Sigmoid colon (tissue), 7 donors: ENCODE measurements at places on chromosomes 11 and 22. TPM values are rescaled to one million over a fixed set of nuclear protein-coding genes. Genes with fewer than 3 reads are reported as not detected.

DNA sequence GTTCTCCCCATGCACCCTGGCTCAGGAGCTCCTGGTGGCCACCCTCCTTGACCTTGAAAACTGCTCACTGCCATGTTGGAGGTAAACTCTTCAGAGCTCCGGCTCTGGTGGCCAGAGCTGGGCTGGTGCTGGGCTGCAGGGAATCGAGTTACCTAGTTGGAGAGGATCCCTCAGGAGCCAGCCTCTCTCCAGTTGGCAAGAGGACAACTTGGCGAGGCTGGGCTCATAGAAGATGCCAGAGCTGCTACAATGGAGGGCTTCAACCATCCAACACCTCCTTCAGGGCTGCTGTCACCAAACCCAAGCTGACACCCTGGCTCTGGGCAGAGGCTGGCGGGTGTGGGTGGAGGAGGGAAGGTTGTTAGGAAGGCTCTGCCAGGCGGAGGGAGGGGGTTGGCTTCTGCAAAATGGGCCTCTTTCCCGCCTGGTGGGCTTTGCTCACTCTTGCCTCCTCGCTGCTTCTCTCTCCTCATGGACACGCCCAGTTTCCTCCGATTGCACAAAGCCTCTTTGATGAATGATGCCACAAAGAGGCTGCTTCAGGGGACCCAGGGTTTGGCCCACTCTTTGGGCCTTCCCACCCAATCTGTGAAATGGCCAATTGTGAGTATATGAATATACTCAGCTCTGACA is 53.1 kb downstream of the THAP12 start:
- no peak for DNase-seq

DNA sequence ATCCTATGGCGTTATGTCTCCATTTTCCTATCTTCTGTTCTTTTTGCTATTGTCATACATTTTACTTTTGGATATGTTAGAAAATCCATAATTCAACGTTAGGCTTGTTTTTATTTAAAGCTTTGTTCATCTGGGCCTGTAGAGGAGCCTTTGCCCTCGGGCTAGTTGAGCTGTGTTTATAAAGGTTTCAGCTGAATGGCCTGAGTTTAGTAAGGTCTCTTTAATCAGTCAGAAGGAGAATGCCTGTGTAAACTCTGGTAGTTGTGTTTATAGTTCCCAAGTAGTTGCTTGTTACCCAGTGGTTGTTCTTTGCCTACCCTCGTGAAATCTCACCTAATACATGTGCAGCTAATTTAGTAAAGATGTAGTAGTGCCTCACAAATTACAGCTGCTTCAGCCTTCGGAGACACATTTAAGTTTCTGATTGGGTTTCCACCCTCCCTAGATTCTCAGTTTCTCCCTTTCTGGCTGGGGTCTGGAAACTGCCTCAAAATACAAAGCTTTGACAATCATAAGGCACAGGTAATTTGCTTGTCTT is 33.1 kb downstream of the MTMR3 start:
- DNase-seq: no peak

GRCh38 chr22:36838119-36839030 is 21.5 kb upstream of the PVALB start:
- no peak for DNase-seq

- DNase-seq: no peak
These were observed 178.2 kb downstream of the LRRC4C start for GRCh38 chr11:41281131-41281742.

- DNase-seq: no peak
These were observed 51.0 kb downstream of the CTNND1 start for GRCh38 chr11:57812634-57813033.

DNA sequence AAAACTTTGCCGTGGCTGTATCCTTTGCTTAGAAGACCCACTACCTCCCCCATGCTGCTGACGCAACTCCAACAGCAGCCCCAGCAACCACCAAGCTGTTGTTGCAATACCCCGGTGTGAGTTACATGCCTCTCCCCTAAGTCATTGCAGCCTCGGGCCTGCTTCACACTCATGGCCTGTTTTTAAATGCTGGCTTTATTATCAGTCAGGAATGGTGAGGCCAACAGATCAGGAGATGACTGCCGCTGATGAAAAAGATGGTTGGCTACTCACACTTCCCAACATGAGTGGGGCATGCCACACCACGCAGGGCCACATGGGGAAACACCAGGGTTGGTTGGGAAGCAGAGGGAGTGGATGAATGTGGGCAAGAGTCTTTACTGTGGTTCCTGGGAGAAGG is 171.5 kb upstream of the SYT13 start:
- DNase-seq: no peak

- peak; percentile 97 for DNase-seq
These were observed 78.7 kb upstream of the PPARA start for GRCh38 chr22:46071451-46072109.

- DNase-seq: peak; percentile 93
These were observed at the start of gene BBS1 for GRCh38 chr11:66510271-66510989. TSS of gene BBS1 (plus strand) at chr11:66510635. CDS start at chr11:66510660, 25 bp downstream.

GRCh38 chr11:9688716-9689511 is 25.0 kb downstream of the SWAP70 start:
- no peak for DNase-seq

DNA sequence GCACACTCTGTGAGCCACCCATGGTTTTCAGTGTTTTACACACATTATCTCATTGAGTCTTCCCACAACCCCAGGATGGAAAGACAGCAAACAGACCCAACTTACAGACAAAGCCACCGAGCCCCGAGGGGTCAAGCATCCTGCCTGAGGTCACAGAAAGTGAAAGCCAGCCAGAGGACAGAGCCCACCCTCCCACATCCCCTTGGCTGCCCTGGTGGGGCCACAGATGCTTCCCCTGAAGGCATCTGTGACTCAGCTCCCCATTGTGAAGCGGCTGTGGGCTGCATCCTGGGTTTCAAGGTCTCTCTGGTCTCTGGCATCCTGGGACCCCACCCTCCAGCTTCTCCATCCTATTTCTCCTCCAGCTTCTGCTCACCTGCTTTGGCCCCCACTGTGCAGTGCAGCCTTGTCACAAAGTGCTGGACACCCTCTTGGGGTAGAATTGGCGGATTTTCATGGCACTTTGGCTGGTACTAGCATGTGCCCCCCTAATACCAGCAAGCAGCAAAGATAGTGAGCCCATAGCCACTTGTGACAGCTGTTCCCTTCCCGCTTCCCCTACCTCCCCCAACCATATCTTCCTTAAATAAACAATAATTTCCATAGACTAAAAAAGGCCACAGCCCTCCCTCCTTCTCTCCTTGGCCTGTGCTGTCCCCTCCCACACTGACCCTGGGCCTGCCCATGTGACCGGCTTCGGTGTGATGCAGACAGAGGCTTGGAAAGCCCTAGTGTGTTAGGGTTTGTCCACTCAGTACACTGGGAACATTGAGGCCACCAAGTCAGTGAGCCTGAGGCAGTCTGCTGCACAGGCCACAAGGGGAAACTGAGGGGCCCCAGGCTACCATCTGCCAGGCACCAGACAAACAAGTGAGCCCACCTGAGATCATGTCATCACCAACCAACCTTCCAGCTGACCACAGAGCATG is 53.9 kb upstream of the SHISAL1 start:
- peak; percentile 55 for DNase-seq

- no peak for DNase-seq
These were observed 595 bp downstream of the TRIM66 start for GRCh38 chr11:8681837-8682302.

- peak; percentile 88 for DNase-seq
These were observed at the start of gene RNF215 for GRCh38 chr22:30386960-30387827. TSS of gene RNF215 (minus strand) at chr22:30387411. CDS start at chr22:30387313, 98 bp downstream.

DNA sequence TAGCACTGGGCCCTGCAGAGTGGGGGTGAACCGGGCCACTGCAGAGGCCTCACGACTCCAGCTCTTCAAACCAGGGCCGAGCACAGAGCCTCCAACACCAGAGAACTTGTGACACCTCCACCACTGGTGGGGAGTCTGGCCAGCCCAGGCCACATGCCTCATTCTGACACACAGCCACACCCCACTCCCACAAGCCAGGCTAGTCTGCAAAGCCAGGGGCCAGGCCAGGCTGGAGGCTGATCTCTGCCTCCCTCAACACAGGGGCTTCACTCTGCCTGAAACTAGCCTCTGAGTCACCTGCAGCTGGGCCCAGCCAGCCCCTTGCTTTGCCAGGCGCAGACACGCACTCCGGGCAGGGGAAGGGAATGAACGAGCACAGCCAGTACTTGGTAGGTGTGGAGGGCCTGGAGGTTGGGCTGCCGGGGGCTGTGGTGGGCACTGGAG is 102.9 kb downstream of the MED15 start:
- DNase-seq: no peak

- DNase-seq: no peak
These were observed 14.8 kb downstream of the OR5B3 start for GRCh38 chr11:58391879-58392278.

- peak; percentile 50 for DNase-seq
These were observed 24.5 kb upstream of the GNB1L start for GRCh38 chr22:19879246-19879570.

- no peak for DNase-seq
These were observed 3.3 kb downstream of the REXO2 start for GRCh38 chr11:114442536-114442935.

DNA sequence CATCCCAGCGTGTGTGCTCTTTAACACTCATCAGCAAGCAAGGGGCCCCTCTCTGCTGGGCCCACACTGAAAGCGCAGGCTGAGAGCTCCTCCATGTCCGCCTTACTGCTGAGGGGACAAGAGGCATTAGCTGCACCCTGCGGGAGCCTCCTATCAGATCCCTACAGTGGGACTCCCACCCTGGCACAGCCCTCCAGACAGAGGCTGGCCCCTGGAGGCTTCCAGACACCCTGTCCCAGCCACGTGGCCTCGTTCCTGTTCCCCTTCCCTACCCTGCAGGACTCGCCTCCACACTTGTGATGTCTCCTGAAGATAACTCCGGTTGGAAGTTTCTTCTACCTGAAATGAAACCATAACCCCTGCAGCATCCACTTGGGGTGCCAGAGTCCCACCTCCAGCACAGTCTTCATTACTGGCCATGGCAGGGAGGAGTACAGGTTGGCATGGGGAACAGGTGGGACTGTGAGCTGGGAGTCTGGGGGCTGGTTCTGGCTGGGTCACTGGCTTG is 5.0 kb upstream of the SH3BP1 start:
- DNase-seq: no peak

DNA sequence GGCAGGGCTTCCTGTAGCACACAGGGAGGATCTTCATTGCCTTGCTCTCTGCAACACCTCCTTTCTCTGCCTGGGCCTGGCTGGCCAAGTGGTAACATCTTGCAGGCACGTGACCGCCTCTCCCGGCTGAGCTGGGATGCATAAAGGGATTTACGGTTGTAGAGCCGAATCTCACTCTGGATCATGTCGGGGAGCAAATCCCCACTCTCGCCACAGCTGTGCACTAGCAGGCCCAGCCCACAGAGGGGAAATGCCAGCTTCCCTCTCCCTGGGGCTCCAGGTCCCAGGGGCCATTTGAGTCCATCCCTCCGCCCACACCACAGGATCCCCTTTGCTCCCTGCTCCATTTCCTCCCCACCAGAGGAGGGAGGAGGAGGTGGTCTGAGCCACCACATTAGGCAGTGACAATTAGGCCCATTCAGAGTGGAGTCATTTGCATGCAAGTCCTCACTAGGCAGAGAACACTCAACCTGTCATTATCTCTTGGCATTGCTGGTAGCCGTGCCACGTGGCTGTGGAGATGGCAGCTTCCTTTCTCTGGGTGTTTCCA is 196.7 kb downstream of the DSCAML1 start:
- peak; percentile 48 for DNase-seq

DNA sequence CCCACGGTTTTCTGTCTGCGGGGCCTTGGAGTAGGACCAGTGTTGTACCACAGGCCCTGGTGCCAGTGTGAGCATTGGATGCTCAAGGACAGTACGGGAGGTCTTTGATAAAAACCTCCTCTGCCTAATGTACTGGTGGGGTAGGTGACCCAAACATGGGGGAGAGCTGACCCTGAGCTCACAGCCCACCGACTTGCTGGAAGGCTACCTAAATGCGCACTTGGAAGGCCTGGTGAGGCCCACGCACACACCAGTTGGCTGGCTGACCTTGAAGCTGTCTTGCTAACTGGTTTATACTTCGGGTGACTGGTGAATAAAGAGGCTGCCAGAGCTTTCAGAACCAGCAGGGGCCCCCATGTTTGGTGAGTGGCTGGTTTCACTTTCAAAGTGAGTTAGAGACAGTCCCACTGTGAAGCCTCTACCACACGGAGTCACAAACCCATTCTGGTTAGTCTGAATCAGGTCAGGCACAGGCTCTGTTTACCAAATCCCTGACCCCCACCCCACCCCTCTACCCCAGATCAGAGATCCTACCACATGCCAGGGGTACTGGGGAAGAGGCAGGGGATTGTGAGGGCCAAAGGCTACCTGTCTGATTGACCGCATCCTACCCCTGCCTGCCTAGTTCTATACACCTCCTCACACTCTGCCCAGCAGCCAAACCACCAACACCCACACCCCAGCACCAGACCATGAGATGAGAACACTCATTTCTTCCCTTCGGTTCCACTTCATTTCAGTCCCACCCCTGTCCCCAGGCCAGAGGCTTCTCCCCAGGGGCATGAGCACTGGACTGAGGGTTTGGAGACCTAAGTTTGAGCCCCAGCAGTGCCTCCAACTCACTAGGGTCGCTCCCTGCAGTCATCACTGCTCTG is 12.7 kb upstream of the IL2RB start:
- no peak for DNase-seq

- peak; percentile 62 for DNase-seq
These were observed 273.0 kb downstream of the TBC1D22A start for GRCh38 chr22:47035425-47035881.

The KREMEN1 gene
- 9.7 TPM for total RNA-seq

The MS4A15 gene
- not detected for total RNA-seq

The SERPINH1 gene
- 188 TPM for total RNA-seq

The SGSM1 gene
- 3.5 TPM for total RNA-seq

The DBX1 gene
- not detected for total RNA-seq
